Mesothelial cell of epicardium (in vitro differentiated cells): ENCODE measurements at places on chromosomes 4 and X.

- H3K4me3 ChIP-seq, result no peak overlapping the region
- peaks cover 6% of the 10 kb centered on the region for H3K36me3 ChIP-seq
- no peaks in the 10 kb centered on the region for H3K27me3 ChIP-seq
- H3K4me1 ChIP-seq, result peaks cover 3% of the 10 kb centered on the region
- H3K27ac ChIP-seq, result no peak overlapping the region
These were observed 39.7 kb downstream of the NSG1 start for GRCh38 chr4:4426511-4427120.

- no peak overlapping the region for H3K4me3 ChIP-seq
- no peaks in the 10 kb centered on the region for H3K27me3 ChIP-seq
- H3K4me1 ChIP-seq, result peaks cover 41% of the 10 kb centered on the region
- peaks cover 2% of the 10 kb centered on the region for H3K36me3 ChIP-seq
- H3K27ac ChIP-seq, result no peak overlapping the region
These were observed 123.7 kb downstream of the AFF1 start for GRCh38 chr4:87058356-87059073.

DNA sequence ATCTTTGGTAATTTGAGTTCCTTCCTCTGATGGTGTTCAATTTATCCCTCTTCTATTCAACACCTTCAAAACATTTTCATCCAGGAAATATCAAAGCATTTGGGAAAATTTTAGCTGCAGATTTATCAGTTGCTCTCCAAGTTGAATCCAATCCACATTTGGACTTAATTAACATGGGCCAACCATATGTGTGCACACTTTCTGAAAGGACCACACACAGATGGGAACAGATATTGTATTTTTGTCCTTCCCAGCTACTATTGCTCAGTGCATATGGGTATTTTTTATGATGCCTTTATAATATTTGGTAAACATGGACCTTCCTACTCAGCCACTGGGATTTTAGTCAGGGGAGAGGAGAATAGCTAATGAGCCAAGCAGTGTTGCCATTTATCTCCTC is 65.2 kb downstream of the GLRA2 start:
- H3K4me1 ChIP-seq, result no peaks in the 10 kb centered on the region
- no peaks in the 10 kb centered on the region for H3K27me3 ChIP-seq
- no peaks in the 10 kb centered on the region for H3K36me3 ChIP-seq
- no peak for DNase-seq

GRCh38 chr4:145808848-145809512 is 129.0 kb downstream of the C4orf51 start:
- no peak overlapping the region for H3K4me3 ChIP-seq
- H3K27me3 ChIP-seq, result no peaks in the 10 kb centered on the region
- H3K36me3 ChIP-seq, result peaks cover 49% of the 10 kb centered on the region
- peak overlapping the region; percentile 96 for H3K27ac ChIP-seq
